ENCODE measurements at places on chromosomes 7 and 10.
A peak's percentile ranks its signal among the peaks of the same experiment; 100 is the strongest.

DNA sequence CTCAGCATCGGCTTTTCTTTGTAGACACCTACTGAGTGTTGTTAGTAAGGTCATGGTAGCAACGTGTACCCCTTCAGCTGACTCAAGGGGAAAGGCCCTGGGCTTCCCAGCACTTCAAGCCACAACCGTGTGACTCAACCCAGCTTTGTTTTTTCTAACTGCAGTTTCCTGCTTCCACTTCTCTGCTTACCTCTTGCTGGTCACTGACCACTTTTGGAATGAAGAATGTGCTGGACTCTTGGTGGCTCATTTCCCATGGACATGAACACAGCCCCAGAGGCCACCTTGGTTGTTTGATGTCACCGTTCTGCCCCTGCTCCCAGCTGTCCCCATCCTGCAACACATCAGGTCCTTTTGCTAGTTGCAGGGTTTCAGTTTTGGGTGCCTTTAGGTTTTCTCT, 69.5 kb upstream of the ZNF438 start:
- DNase-seq, result peak; percentile 93
- H3K27me3 ChIP-seq, result no peaks in the 10 kb centered on the region
- H3K4me1 ChIP-seq, result peaks cover 17% of the 10 kb centered on the region
- no peak overlapping the region for H3K4me3 ChIP-seq
- no peaks in the 10 kb centered on the region for H3K36me3 ChIP-seq

DNA sequence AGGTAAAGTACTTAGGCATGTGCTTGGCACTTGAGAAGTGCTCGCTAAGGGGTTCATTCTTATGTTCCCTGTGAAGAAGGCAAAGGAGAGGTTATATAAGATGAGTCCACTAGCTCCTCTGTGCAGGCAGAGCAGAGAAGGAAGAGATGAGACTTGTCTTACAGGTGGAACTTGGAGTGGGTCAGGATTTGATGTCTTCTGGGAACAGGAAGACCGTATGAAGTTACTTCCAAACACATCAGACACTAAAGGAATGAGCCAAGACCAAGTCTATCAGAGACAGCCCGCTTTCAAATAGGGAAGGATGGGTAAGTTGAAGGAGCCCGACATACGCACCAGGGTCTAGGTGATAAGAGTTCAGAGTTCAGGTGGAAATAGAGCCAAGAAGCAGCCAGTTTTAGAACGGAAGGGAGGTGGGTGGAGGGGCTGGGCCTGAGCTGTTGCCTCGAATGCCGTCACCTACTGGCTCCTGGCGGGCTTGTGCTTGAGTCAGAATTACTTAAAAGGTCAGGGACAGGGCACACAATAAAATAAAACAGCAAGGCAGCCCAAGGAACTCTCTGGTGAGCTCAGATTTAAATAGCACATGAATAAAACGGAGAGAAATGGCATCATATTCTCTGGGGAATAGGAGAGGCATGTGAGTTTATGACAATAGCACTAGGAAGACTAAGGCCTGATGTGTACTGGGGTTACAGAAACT, 56.1 kb upstream of the GRB10 start:
- peak; percentile 79 for DNase-seq
- no peaks in the 10 kb centered on the region for H3K36me3 ChIP-seq
- no peak overlapping the region for H3K27ac ChIP-seq

- peak; percentile 77 for DNase-seq
- no peaks in the 10 kb centered on the region for H3K36me3 ChIP-seq
- no peak overlapping the region for H3K27ac ChIP-seq
- H3K27me3 ChIP-seq, result peaks cover 3% of the 10 kb centered on the region
Observed at GRCh38 chr10:95363303-95363912, 72.6 kb upstream of the PDLIM1 start.

- no peak overlapping the region for H3K27ac ChIP-seq
- peaks cover 2% of the 10 kb centered on the region for H3K36me3 ChIP-seq
- H3K4me1 ChIP-seq, result no peaks in the 10 kb centered on the region
Observed at GRCh38 chr10:11475831-11476434, 135.5 kb downstream of the USP6NL start.

DNA sequence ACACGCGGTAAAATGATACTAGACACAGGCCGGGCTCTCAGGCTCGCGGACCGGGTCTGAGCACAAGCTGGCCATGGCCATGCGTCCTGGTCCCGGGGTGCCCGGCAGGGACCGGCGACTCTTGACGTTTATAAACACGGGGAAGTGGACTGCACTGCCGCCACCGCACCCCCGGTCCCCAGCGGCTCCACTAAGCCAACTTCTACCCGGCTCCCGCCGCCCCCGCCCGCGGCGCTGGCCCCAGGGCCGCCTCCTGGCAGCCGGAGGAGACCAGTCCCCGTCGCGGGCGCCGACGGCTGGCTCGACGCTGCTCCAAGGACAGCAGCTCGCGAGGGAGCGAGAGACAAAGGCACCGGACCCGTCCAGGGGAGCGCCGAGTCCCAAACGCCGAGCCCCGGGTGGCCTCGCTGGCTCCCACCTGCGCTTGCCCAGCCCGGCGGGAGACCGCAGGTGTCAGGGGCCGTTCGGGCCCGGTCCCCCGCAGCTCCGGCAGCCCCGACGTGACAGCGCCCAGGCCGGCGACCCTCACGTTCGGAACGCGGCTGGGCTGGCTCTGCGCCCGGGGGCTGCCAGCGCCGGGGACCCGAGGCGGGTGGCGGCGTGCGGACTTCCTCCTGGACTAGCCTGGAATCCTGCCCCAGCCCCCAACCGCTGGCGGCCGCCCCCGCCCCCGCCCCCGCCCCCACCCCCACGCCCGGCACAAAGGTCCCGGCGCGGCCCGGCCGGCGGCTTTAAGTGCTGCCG, 517 bp downstream of the ITGB1 start:
- H3K4me1 ChIP-seq, result peaks cover 15% of the 10 kb centered on the region
- H3K27me3 ChIP-seq, result no peaks in the 10 kb centered on the region
- DNase-seq, result no peak
- peak overlapping the region; percentile 100 for H3K4me3 ChIP-seq
- peaks cover 5% of the 10 kb centered on the region for H3K36me3 ChIP-seq
- H3K27ac ChIP-seq, result peak overlapping the region; percentile 96

DNA sequence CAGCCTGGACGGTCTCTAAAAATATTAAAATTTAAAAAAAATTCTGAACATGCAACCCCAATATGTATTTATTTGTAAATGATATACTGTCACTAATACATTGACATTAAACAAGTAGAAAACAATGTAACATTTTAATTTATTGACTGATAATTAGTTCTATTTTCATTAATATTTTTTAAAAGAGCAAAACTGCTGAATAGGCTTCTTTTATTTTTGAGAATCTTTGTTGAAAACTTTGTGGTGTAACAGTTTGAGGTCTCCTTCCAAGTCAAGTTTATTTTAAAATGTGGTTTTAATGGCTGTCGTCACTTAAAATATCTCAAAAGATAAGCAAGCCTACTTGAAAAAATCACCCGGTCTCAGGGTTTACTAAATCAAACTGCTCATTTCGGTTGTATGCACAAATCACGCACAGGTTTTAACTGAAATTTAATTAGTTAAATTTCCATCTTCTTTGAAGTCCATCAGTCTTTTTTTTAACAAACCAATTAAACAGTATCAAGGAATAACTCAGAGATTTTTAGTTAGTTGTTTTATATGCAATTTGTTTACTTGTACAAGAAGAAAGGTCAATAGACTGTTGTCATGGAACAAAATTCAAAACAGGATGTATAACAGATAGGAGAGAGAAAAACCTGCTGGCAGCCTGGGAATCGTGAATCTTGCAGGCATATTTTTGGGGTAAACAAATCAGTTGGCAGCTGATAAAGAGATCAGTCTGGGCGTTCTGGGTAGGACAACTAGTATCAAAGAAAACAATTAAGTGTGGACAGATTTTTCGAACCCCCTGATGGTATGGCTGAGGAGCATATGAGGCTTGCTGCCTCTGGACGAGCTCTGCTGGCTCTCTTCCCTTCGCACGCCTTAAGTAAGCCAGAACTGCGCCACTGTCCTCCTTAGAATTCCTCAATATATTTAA, 9.7 kb upstream of the EDRF1 start:
- H3K27ac ChIP-seq, result no peak overlapping the region
- peaks cover 2% of the 10 kb centered on the region for H3K27me3 ChIP-seq
- no peak overlapping the region for H3K4me3 ChIP-seq
- peak; percentile 55 for DNase-seq
- H3K36me3 ChIP-seq, result no peaks in the 10 kb centered on the region

GRCh38 chr7:140375892-140376730, 22.2 kb downstream of the SLC37A3 start:
- no peak overlapping the region for H3K4me3 ChIP-seq
- DNase-seq, result no peak
- H3K27ac ChIP-seq, result no peak overlapping the region

- H3K4me3 ChIP-seq, result no peak overlapping the region
- no peaks in the 10 kb centered on the region for H3K4me1 ChIP-seq
- no peak overlapping the region for H3K27ac ChIP-seq
- peaks cover 4% of the 10 kb centered on the region for H3K27me3 ChIP-seq
Observed at GRCh38 chr7:36473454-36474282, 84.0 kb downstream of the ANLN start.

DNA sequence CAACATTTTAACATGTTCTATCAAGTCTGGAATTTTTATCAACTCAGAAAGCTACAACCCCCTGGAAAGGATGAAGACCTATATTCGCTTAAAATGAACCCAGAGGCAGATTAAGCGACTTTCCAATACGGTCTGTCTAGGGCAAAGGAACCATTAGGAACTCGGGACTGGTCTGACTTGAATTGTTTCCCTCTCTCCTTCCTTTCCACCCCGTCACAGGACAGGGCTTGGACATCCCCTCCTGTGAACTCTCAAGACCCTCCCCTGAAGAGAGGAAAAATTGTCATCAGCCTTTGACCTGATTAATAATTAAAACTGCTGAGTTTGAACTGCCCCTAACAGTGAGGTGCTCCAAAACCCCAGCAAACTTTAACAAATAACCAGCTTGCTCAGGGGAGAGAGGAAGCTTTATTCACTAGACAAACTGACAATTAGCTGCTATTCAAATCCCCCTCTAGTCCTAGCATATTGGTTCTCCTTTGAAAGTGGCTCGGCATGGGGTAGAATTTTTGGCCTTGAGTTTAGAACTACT, 22.6 kb upstream of the SLF2 start:
- H3K36me3 ChIP-seq, result no peaks in the 10 kb centered on the region
- H3K27me3 ChIP-seq, result no peaks in the 10 kb centered on the region
- peak overlapping the region; percentile 80 for H3K27ac ChIP-seq
- no peak overlapping the region for H3K4me3 ChIP-seq
- peaks cover 23% of the 10 kb centered on the region for H3K4me1 ChIP-seq

- H3K36me3 ChIP-seq, result no peaks in the 10 kb centered on the region
- H3K27me3 ChIP-seq, result peaks cover 27% of the 10 kb centered on the region
- H3K27ac ChIP-seq, result no peak overlapping the region
- no peak overlapping the region for H3K4me3 ChIP-seq
Observed at GRCh38 chr7:25894002-25894901, 257.7 kb upstream of the NFE2L3 start.

DNA sequence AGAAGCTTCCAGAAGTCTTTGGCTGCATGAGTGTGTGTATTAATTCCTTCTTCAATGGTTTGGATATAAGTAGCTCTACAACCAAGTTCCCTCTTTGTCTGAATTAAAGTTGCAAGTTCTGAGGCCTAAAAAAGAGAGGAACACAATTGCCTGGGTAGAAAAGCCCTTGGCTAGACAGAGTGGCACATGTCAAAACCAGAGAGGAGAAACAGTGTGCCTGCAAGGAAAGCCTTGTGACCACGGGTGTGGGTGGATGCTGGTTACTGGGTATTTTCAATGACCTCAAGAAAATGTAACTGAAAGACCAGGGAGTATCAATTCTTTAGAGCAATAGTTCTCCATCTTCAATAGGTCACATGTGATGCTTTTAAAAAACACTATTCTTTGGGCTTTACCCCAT, 148.3 kb downstream of the SVIL start:
- H3K36me3 ChIP-seq, result peaks cover 29% of the 10 kb centered on the region
- peaks cover 7% of the 10 kb centered on the region for H3K4me1 ChIP-seq
- no peak for DNase-seq
- no peak overlapping the region for H3K4me3 ChIP-seq
- H3K27me3 ChIP-seq, result no peaks in the 10 kb centered on the region
- H3K27ac ChIP-seq, result no peak overlapping the region

DNA sequence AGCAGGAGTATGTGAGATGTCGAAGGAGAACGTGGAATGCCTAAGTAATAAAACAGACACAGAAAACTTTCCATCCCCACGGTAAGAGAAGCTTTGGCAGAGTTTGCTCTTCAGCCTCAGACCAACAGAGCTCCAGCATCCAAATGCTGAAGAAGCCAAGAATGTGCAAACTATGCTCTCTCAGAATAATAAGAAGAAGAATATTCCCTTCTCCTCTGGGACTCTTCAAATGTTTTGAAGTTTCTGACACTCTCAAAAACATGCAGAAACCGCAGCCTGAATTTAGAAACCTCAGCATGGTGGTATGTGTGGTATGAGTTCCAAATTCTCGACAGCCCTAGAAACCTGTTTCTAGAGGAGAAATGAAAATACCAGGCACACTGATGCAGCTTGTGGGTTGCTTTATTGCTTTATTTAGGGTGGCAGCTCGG, 113.3 kb downstream of the KCNMA1 start:
- H3K4me3 ChIP-seq, result no peak overlapping the region
- peak overlapping the region; percentile 52 for H3K27ac ChIP-seq
- H3K27me3 ChIP-seq, result no peaks in the 10 kb centered on the region

- H3K4me3 ChIP-seq, result no peak overlapping the region
- DNase-seq, result no peak
Observed at GRCh38 chr7:36283181-36283580, 106.5 kb upstream of the ANLN start.

GRCh38 chr10:27558612-27559020, 54.5 kb downstream of the RAB18 start:
- no peaks in the 10 kb centered on the region for H3K27me3 ChIP-seq
- H3K4me3 ChIP-seq, result no peak overlapping the region
- no peaks in the 10 kb centered on the region for H3K36me3 ChIP-seq
- H3K27ac ChIP-seq, result no peak overlapping the region
- DNase-seq, result peak; percentile 55

GRCh38 chr7:113087071-113087998, 708 bp upstream of the GPR85 start:
- H3K27ac ChIP-seq, result peak overlapping the region; percentile 54
- peak overlapping the region; percentile 54 for H3K4me3 ChIP-seq
- no peaks in the 10 kb centered on the region for H3K36me3 ChIP-seq
- peak; percentile 94 for DNase-seq
- no peaks in the 10 kb centered on the region for H3K27me3 ChIP-seq
- H3K4me1 ChIP-seq, result 0 out of 2 replicates have a peak, but pooled peaks cover 3% of the 10 kb centered on the region

GRCh38 chr10:5595994-5596471, 70.4 kb downstream of the ASB13 start:
- no peaks in the 10 kb centered on the region for H3K27me3 ChIP-seq
- H3K36me3 ChIP-seq, result no peaks in the 10 kb centered on the region
- H3K4me3 ChIP-seq, result no peak overlapping the region
- H3K4me1 ChIP-seq, result peaks cover 18% of the 10 kb centered on the region

All from IMR-90 (cell line).